ENCODE measurements at places on chromosomes 1 and 21.
A peak's percentile ranks its signal among the peaks of the same experiment; 100 is the strongest.

DNA sequence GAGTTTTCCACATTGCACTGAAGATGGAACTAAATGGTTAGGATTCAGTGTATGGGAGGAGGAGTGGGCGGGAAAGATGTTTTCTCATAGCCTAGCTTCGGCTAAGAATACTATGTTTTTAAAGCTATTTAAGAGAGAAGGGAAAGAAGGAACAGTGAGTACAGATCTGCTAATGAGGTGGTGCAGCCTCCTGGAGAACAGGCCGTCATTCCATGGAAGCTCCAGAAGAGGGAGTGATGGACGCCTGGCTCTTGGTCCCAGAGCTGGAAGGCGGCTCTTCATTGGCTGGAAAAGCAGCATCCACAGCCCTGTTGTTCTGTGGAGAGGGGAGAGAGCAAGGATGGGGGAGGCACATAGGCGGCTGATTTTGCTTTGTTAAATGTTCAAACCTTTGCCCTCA, 6.9 kb downstream of the CAMK1G start:
- no peak for DNase-seq

DNA sequence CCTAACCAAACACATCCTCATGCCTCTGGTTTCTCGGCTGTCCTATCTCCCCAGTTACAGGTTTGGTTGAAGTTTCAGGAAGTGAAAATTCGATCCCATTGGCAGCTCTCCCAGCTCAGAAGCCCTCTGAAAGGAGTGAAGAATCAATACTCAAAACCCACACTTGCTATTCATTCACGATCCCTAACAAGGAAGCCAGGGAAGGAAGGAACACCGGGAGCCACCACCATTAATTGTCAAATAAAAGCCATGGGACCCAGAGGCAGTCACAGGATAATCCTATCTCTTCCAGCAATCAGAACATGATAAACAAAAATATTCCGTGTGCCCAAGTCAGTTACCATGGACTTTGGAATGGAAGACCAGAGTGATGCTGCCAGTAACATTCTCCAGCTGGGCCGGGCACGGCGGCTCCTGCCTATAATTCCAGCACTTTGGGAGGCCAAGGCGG, 7.0 kb downstream of the TMPRSS2 start:
- no peak for DNase-seq

GRCh38 chr21:41908829-41909228, 29.7 kb upstream of the PRDM15 start:
- DNase-seq: no peak

DNA sequence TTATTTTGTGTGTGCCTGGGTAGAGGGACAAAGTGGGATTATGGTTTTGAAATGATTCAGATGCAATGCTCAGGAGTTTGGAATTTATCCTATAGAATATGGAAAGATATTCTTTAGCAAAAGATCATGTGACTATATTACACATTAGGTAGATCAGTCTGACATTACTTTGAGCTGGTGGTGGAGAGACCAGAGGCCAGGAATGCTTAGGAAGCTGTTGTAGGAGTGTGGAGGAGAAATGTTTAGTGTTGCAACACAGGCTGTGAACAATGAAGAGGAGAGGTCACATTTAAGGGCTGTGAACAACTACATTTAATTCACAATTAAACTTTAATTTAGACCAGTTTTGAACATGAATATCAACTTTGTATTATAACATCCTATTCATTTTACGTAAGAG, 45.3 kb upstream of the PODN start:
- no peak for DNase-seq

DNA sequence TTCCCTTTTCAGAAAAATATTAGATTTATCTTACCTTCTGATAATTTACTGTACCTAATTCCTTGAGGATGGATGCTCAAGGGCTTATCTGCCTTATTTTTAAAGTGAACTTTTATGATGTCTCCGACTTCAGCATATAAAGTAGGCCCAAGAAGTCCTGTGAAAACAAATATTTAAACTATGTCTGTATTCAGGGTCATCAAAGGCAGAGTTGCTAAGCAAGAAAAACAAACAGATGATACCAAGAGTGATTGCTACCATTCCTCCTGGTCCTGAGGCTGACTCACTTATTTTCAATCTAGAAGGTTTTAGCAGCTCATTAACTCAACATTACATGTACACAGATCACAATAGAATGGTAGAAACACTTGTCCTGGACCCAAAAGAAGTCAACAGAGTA, 14.1 kb downstream of the F5 start:
- DNase-seq: no peak

DNA sequence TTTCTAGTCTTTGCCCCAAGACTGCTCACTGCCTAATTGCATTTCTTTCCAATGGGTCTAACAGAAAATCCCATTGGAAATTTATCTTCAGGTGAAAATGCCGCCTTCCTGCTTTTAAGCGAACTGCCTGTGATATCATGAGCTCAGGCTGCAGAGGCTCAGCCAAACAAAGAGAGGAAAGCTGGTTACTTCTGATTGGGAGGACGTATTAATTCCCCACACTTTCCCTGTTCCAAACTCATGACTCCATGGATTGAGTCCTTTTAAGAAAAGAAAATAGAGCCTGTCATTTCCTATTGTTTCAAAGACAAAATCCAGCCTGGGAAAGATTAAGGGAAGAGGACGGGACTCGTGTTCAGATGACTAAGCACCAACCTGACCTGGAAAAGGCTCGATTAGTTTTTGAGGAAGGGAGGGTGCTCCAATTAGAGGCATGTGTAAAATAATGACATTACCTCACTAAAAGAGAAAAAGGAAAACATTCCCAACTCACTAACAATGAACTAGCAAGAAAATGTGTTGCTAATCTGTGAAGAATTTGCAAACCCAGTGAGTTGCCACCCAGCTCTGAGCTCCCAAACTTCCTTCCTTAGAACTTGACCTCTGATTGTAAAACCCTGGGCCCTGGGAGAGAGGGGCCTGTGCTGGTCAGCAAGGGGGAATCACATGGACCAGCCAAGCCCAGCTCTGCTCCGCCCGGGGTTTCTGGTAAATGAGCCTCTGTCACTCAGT, 61.2 kb downstream of the TCP10L start:
- no peak for DNase-seq

DNA sequence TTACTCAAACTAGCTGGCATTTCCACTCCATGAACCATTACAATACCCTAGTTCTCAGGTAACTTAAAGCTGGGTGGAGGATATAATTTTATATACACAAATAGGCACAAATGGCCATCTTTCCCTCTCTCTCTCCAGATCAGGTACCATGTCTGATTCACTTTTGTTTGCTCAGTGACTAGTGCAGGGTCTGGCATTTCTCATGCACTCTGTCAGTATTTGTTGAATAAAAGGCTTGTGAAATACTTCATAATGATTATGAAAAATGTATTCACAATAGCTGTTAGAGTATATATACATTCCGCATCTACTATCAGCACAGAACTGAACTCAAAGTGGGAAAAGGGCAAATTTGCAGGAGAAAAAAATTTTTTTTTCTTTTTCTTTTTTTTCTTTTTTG, 510.2 kb upstream of the USP24 start:
- no peak for DNase-seq

DNA sequence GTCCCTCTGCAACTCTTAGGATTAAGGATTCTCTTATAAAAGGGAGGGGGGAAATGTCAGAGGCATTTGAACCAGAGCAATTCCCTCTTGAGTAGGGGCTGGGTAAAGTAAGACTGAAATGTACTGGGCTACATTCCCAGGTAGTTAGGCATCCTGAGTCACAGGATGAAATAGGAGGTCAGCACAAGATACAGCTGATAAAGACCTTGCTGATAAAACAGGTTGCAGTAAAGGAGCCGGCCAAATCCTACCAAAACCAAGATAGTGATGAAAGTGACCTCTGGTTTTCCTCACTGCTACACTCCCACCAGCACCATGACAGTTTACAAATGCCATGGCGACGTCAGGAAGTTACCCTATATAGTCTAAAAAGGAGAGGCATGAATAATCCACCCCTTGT, 14.3 kb upstream of the COX20 start:
- no peak for DNase-seq

DNA sequence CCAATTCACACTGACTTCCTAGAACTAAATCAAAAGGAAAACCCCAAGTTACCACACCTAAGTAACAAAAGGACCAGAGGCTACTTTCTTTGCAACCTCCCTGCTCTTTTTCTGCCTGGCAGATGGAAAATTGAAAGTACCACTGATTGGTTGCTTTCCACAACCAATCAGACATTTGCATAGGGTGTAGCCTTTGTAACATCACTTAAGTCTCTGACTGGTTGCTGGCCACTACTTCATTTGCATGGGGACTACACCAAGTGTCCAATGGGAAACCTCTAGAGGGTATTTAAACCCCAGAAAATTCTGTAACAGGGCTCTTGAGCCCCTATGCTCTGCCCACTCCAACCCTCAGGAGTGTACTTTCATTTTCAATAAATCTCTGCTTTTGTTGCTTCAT, 365.0 kb downstream of the LTN1 start:
- no peak for DNase-seq

GRCh38 chr21:17488620-17489019, 24.2 kb upstream of the CXADR start:
- no peak for DNase-seq

DNA sequence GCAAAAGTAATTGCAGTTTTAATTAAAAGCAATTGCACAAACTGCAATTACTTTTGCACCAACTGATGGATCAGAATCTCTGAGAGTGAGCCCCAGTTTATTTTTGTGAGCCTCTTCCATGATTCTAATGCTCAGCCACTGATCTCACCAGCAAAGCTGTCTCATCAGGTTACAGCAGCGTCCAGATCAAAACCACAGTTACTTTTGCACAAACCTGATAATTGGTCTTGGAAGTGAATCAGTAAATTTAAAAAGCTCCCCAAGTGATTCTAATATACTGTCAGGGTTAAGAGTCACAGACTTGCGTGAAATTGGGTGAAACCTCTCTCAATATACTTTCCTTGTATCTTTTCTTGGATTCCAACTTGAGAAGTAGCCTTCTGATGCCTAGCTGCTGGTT, 13.5 kb upstream of the CR2 start:
- no peak for DNase-seq

GRCh38 chr1:4488018-4488417, 166.4 kb upstream of the AJAP1 start:
- DNase-seq: no peak

GRCh38 chr1:154179946-154180687, 11.8 kb downstream of the TPM3 start:
- DNase-seq: no peak

DNA sequence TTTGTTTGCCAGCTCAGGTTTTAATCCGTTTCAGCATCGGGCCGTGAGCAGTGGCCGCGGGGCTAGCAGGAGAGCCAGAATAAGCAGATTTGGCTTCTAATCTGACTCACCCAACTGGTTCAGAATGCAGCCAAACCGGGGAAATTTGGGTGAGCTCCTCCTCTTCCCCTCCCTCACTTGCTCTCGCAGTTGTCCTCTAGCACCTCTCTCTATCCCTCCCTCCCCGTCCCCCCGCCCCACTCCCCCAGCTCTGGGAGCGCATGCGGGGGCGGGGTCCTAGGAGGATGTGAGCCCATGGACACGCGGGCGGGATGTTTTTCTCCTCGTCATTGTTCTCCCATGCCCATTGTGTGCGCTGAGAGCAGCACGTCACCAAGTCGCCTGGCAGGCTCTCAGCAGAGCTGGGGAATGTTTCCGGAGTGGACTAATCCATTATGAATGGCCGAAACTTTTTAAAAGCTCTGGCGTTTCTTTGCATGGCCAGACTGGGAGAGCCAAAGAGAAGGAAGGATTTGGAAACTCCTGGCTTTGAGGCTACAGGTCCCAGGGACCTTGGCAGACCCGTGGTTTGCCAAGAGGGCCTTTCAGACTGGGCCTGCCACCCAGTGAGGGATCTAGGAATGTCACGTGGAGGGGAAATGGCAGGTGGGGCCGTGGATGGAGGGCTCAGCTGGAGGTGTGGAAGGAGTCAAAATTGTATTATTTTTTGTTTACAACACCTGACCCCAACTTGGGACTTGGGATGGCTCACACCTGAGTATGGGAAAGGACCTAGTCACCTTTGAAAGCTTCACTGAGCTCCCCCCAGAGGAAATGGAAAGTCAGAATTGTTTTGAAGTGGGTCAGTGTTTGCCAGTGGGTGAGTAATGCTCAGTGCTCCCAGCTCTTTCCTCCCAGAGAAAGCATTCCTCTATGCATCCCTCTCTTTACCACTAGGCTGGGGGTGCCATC, 39.2 kb downstream of the CDK18 start:
- peak; percentile 69 for DNase-seq

DNA sequence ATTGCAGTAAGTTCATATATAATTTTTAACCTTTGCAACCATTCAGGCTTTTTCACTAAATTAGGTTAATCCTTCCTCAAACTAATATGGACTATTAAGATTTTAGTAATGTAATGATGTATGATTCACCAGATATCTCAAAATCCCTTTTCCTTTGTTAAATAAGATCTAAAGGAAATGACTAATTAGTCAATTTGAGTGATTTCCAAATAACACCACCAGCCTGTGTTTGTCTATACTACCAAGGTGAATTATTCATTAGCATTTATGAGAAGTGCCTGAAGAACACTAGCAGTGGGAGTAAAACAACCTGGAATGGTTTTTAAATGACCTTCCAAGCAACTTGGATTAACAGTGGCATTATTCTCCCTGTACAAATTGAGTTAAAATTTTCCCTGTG, 670.6 kb upstream of the PKN2 start:
- DNase-seq: no peak

DNA sequence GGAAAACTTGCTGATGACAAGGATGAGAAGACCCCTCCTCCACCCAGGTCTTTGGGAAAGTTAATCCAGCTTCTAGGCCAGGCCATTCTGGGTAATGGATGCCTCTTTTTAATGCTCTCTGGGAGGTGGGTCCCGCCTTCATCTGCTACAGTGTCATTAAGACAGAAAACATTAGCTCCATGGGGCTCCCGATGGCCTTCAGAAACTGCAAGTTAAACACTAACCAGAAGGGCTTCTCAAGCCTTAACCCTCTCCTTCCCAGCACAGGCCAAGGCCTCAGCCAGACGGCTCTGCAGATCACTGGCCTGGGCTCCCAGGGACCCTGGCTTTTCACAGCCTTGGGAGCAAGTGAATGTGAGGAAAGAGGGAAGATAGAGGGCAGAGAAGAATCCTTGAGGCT, 364.9 kb downstream of the MATN1 start:
- no peak for DNase-seq

- no peak for DNase-seq
Measured at GRCh38 chr1:184972315-184973055, 1.8 kb downstream of the NIBAN1 start.

- DNase-seq: no peak
Measured at GRCh38 chr1:193367863-193368262, 181.4 kb upstream of the B3GALT2 start.

DNA sequence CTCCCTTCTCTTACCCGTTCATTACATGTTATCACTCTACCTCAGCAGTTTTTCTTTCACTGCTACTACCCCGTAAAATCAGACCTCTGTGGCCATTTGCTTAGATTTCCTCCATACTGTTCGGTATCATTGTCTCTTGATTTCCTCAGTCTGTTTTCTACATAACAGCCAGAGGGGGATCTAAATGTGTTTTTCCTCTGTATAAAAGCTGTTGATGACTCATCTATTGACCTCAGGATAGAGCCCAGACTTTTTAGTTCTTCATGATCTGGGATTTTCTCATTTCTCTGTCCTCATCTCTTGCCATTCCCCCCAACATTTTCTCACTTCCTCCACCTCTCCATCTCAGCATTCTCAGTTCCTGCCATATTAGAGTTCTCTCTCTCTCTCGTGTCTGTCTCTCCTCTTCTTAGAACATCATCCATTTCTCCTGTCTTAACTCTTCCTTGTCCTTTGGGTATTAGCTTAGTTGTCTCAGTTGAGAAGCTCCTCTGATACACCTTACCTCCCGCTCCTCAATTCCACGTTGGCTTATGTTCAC, 10.5 kb downstream of the OTUD3 start:
- no peak for DNase-seq

GRCh38 chr21:37139154-37139553, 66.1 kb downstream of the TTC3 start:
- DNase-seq: no peak

Data from cerebellum (tissue), 4 donors.